ENCODE measurements at places on chromosomes 3 and 15.
A peak's percentile ranks its signal among the peaks of the same experiment; 100 is the strongest.

DNA sequence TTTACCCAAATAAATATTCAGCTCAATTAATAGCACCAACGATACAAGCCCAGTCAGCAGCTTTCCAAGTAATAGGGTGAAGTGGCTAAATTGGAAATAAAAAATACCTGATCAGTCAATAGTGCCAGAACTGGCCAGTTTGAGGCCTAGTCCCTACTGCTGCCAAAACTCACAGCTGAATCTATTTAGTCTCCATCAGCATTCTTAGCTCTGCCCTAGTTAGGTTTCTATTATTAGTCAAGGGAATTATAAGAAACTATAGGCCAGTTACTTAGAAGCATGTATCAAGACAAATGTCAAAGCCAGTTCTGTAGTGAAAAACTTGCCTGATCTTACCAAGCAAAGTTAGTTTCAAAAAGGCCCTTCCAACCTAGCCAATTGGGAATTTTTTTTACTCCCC, 146.2 kb upstream of the ZBTB20 start:
- no peak for DNase-seq

DNA sequence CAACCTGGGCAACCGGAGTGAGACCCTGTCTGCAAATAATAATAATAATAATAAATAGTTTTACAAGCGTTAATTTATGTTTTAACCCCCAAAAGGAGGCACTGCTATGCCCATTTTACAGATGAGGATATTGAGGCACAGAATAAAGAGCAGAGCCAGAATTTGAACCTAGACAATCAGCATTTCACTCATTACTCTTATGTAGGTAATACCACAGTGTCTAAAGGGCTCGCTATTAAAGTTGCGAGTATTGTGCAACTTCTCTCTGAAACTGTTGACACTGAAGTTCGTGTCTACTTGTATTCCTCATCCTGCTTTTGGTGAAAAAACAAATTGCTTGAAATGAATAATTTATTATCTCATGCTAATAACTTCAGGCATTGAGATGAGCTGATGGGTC, 2.8 kb downstream of the C2CD4A start:
- DNase-seq: no peak

- DNase-seq: no peak
Observed at GRCh38 chr3:39349080-39349479, 19.6 kb downstream of the CCR8 start.

DNA sequence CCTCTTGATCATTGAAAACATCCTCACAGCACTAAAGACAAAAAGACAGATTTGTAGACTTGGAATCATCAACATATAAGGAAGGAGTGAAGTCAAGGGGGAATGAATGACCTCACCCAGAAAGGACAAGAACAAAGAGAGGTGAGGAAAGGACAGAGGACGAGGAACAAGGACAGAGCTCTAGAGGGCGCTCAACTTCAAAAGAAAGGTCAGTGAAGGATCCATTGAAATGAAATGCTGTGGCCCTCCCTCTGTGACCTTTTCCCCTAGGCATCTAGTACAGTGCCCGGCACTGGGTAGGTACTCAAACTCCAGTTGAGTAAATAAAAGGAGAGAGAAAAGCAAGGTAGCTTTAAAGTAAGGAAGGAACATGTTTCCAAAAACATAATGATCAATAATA, 2.6 kb downstream of the ATP8B4 start:
- peak; percentile 49 for DNase-seq

DNA sequence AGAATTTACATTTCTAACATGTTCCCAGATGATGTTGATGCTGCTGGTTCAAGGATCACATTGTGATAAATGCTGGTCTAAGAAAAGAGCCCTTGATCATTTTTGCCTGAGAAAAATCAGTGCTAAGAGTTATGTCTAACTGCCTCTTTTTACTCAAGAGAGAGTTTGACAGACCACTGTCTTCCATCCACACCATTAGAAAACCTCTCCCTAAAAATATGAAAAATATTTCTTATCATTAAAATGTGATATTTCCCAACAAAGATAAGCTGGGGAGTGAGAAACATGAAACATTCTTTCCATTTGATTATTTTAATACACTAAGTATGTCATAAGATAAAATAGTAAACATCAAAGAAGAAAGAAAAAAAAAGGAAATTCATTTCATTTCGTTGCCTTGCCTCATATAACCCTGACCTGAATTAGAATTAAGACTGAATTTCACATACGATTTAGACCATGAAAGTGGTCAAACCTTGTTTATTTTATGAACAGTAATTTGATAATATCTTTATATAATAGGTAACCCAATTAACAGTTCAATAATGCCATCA, 471.8 kb upstream of the ARHGEF26 start:
- no peak for DNase-seq

GRCh38 chr3:30370681-30371271, 235.6 kb upstream of the TGFBR2 start:
- peak; percentile 75 for DNase-seq

- DNase-seq: no peak
Observed at GRCh38 chr15:97995881-97996603, 35.5 kb downstream of the ARRDC4 start.

GRCh38 chr3:174330303-174330702, 528.8 kb upstream of the NAALADL2 start:
- DNase-seq: peak; percentile 79

GRCh38 chr3:15113471-15113870, 14.5 kb upstream of the RBSN start:
- DNase-seq: no peak

DNA sequence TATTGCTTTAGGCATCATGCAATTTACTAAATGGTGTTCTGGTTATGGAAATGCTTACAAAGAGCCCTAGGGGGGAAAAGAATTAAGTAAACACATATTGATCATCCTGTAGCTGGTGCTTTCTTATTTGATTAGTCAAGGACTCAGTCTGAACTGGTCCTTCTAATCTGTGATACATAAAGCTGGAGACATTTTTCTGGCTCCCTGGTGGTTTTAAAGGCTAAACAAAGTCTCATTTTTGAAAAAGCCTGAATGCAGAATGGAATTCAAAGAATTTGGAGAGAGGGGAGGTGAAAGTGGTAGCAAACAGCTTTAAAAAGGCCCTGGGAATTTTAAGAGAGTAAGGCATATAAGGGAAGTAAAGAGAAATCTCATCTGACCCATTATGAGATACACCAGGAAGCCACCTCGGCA, 149.7 kb downstream of the RBMS3 start:
- DNase-seq: no peak

GRCh38 chr3:60277361-60277800, 973.9 kb downstream of the FHIT start:
- DNase-seq: peak; percentile 4

GRCh38 chr3:143562789-143563188, 285.5 kb downstream of the SLC9A9 start:
- no peak for DNase-seq

DNA sequence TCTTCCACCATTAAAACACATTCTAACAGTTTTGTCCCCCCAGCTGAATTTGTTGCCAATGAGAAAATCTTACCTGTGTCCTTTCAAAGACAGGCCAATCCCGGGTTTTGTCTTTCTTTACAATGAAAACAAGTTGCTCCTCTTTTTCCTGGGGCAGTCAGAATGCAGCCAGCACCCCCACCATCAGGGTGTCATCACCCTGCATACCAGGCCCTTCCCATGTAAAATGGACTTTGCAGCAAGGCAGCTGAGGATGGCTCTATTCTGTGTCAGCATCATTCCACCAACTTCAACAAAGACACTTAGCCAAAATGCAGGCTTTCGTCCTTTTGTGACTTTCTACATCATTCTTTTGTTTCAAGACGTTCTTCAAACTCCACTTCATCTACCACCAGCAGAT, 490.9 kb downstream of the OCA2 start:
- DNase-seq: no peak

DNA sequence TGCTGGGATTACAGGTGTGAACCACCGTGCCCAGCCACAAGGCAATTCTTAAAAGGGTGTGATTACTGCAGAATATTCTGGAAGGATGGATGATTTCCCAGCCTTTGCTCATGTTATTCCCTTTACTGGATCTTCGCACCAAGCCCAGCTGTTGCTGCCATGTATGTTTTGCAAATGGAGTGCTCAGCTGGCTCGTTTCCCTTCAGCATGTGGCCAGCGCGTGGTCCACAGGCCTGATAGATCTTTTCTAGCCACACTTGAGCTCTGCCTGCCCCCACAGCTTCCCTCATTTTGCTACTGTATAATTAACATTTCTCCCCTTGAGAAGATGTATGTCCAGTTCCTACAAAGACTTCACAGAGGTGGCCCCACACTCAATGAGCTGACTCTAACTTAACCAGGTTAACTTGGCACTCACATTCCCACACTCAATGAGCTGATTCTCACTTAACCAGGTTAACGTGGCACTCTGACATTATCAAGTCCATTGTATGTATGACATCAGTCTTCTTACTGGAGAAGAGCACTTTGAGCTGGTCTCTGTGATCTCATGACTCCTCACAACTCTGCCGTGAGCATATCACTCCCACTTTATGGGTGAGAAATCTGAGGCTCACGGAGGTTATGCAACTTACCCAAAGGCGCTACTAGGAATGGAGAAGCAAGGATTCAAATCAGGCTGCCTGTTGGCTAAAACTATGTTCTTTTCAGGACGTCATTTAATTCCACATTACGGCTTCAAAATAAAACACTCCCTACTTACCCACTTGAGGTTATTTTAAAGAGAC, 49.2 kb downstream of the TM4SF4 start:
- DNase-seq: no peak
